Stimulated activated memory B cell treated with anti-CD40 and anti-IgM and Interleukin-4, amounts not matched to agents 10 μg/mL and 1 μg/mL and 100 μg/mL, for 72 hours (primary cell): ENCODE measurements at places on chromosomes 3 and 15.
A peak's percentile ranks its signal among the peaks of the same experiment; 100 is the strongest.

DNA sequence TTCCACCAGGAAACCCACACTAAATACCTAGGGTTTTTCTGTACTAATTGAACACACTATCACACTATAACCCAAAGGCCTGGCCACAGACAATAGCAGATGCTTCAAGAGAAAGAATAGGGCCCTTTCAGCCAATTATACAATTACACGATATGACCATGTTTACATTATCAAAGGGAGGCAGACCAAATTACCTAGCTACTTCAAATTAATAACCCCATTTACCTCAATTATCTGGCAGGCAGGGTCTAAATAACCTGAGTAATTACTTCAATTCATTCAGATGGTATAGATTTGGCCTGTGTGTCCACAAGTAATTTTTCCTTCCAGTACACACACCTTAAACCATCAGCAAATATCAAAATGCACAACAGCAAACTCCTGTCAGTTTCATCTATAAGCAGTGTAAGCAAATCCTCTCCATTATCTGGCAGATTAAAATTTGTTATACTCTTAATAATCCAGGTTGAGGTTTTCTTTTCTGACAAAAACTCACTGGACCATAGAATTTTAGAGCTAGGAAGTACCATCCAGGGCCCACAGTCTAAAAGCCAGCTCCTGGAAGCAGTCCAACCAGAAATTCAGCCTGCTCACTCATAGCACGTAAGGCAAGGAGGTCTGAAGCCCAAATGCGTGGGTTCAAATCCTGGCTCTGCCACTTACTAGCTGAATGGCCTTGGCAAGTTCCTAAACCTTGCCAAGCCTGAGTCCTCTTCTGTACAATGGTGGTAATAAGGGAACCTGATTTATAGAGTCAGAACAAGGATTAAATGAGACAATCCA, 51.8 kb downstream of the RFTN1 start:
- no peak for ATAC-seq

DNA sequence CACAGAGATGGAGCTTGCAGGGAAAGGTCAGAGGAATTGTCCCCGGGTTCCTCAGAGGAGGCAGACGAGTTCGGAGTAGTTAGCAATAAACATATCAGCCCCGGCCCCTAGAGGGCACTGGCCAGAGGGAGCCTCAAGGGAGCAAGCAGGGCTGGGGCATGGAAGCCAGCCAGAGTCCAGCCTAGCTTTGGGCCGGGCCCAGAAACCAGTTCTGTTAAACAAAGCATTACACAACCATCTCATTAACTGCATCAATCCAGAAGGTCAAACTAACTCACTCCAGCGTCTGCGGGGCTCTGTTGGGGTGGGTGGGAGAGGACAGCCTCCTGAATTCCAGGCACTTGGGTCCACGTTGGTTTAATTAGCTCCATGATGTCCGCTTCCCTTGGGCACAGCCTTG, 41.0 kb upstream of the IREB2 start:
- ATAC-seq = no peak

GRCh38 chr3:31636049-31636448, 103.3 kb downstream of the STT3B start:
- no peak for ATAC-seq

- ATAC-seq = no peak
Observed at GRCh38 chr3:49717211-49717958, 2.1 kb downstream of the AMIGO3 start.

DNA sequence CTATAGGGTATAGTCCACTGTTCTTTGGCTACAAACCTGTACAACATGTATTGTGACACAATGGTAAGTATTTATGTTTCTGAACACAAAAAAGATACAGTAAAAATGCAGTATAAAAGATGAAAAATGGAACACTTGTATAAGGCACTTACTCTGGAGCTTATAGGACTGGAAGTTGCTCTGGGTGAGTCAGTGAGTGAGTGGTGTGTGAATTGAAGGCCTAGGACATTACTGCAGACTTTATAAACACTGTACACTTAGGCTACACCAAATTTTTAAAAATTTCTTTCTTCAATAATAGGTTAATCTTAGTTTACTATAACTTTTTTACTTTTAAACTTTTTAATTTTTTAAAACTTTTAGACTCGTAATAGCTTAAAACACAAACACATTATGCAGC, 10.5 kb upstream of the PDZRN3 start:
- ATAC-seq = no peak

- ATAC-seq = no peak
Observed at GRCh38 chr3:95645291-95645690, 1169.1 kb upstream of the EPHA6 start.

- ATAC-seq = no peak
Observed at GRCh38 chr3:177571944-177572315, 374.6 kb upstream of the TBL1XR1 start.

DNA sequence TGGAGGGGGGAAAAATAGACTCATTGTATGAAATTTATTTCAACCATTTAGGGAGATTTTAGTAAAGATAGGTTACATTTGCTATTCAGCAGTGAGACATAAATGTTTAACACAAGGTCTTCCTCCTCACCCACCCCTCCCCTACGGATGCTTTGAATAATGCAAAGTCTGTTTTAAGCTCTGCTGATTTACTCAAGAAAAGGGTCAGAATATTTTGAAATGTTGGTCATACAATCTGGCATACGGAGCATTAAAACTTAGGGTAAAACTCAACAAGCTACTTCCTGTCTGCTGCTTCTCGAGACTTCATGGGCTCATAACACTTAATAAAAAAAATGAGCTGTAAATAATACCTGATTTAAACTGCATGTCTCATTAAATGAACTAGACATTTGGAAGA, 156.3 kb downstream of the WNT5A start:
- no peak for ATAC-seq

DNA sequence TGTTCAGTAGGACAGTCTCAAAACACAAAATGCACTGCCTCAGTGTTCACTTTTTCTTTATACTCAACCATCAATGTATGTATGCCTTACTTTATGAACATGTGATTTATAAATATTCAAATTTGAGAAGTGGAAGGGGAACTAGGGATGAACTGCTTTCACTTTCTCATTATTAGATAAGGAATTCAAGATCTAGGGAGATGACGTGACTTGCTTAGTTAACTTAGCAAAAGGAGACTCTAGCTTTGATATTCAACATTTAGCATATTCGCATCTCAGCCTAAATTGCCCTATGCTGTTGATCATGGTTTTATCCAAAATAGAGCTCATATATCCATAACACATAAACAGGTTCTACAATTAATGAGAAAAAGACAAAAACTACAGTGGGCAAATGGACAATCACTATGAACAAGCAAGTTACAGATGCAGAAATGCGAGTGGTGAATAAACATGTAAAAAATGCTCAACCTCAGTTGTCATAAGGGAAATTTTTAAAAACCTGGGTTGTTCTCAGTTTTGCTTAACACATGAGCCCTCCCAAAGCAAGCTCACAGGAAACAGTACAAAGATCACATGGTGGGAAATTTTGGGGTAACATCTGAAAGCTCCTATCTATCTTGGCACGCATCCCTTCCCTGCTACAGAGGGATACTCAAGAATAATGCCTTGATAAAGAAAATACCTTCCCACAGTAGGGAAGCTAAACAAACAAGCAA, 269.8 kb downstream of the THRB start:
- no peak for ATAC-seq

DNA sequence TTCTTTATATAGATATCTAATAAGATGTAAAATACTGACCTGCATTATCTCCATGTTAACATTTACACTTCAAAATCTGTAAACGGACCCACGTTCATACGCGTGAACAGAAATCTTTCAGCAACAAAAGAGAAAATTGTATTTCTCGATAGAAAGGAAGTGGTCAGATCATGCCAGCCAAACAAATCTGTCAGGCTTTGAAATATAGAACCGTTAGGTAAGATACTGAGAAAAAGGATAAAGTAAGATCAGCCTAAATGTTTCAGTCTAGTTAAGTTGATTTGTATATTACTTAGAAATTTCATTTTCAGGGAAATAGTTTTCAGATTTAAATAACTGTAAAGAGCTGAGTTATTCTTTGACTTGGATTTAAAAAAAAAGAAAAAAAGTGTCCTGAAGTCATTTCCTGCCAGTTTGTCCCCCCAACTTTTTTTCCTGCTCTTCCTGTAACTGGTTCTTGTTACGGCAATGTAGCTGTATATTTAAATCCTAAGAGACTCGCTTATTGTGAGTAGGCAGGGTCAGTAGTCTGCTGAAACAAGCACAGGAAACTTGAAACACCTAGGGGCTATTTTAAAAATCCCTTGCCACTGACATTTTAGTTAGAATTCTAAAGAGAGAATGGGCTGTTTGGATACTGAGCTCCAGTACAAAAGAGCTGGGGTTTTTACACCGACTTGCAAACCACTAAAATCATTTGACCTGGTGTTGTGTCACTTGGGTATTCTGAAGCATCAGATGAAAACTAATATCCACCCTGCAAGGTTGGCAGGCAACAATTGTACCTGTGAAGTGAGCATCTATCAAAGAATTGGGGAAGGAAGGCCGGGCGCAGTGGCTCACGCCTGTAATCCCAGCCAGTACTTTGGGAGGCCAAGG, 237.5 kb downstream of the UBE2E2 start:
- peak; percentile 65 for ATAC-seq

- no peak for ATAC-seq
Observed at GRCh38 chr3:59411186-59411585, 361.4 kb upstream of the CFAP20DC start.

GRCh38 chr3:196686436-196686835, 25.6 kb downstream of the CEP19 start:
- no peak for ATAC-seq

DNA sequence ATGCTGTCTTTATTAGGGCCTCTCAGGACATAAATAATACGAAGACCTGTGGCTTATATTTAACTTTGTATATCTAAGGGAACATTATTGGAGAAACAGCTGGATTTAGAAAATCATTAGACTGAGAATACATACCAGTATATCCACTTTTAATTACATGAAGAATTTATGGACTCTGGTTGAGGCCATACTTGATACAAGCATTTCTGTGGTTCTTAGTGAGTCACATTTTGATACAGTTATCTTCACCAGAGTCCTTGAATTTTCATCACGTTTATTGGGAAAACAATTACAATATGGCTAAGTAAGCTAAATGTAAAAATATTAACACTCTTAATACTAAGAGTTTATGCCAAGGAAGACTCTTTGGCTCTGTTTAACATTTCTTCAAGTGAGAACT, 9.9 kb downstream of the KIF23 start:
- ATAC-seq = no peak

DNA sequence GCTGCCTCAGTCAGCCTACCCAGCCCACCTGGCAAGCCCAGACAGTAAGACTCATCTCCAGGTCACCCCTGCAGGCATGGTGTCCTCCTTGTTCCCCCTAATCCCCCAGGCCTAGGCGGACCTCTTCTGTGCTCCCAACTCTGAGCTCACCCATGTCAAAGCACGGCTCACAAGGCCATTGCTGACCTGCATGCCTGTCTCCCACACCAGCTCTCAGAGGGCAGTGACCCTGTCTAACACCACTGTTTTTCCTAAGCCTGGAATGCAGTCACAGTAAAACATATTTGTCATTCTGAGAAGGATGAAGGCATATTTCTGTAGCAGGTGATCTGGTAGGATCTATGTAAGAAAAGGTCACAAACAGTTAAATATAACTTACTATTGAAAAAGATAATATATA, 110.3 kb upstream of the HACD2 start:
- no peak for ATAC-seq

GRCh38 chr3:174253940-174254339, 605.2 kb upstream of the NAALADL2 start:
- ATAC-seq = no peak

GRCh38 chr3:87837076-87837475, 221.7 kb downstream of the CGGBP1 start:
- ATAC-seq = no peak

DNA sequence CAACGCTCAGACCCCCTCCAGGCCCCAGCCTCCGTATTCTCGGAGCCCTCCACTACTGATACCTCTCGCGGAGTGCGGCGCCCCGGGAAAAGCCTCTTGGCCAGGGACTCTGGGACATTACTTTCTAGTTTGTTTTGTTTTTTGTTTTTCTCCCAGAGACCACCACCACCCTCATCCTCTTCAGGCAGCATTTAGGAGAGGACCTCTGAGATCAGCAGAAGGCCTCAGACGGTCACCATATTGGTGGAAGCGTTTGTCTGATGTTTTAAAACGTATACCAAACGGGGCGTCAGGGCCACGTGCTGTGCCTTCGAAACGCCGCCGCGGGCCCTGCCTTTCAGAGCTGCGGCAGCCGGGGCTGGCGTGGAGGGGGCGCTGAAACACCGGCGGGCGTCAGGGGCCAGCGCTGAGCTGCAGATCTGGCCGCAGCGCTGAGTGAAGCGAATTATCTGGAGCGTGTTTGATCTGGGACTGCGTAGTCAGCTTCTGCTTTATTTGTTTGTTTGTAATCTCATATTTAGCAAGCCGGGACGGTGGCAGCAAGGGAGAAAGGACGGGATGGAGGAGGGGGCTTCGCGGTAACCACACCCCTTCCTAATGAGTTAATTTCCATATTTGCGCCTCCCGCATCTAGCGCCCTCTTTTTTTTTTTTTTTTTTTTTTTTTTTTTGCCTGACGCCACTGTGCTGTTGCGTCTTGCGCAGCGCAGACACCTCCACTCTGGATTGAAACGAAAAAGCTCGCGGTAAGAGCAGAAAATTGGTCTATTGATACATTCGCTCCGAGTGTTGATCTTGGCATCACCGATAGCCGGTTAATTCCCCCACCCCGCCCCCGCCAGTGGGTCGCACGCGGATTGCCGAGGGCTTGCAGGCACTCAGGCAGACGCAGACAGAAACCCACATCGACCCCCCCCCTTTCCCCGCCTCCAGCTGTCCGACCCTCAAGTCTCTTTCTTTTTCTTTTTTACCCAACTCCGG, 14.9 kb downstream of the SOX2 start:
- no peak for ATAC-seq

GRCh38 chr3:7306901-7307300, 446.0 kb downstream of the GRM7 start:
- ATAC-seq = no peak

GRCh38 chr3:11668243-11669235, 24.8 kb upstream of the VGLL4 start:
- ATAC-seq = no peak

GRCh38 chr15:85312486-85312885, 67.9 kb upstream of the AKAP13 start:
- ATAC-seq = peak; percentile 98

DNA sequence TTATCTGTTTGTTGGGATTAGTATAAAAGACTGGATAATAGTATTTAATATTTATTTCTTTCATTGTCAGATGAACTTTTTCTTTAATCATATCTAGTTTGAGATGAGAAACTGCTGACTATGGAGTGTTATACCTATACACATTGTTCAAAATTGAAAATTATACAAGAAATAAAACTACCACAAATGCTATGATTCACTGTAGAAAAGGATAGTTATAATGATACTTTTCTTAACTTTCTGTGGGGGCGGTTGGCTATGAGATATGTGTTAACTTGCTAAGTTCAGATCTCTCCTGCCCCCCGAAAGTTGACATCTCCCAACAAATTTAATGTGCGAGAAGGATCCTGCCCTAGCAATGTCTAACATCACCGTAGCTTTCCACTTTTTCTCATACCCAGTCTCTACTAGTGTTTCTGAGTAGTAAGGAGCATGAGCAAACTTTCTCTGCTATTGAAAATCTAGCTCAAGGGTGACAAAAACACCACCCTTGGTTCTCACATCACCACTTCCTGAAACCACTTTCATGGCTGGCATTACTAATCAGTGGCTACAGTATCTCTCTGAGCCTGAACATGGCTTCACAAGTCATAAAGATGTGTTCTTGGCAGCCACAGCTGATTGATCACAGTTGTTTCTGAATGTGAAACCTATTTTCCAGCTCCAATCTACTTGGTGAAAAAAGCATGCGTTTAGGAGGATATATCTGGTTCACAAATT, 15.8 kb upstream of the SAMMSON start:
- ATAC-seq = no peak
